ENCODE measurements at places on chromosomes 2 and 18.

- no peak for DNase-seq
Observed at GRCh38 chr2:230589497-230590015, 123.1 kb upstream of the CAB39 start.

DNA sequence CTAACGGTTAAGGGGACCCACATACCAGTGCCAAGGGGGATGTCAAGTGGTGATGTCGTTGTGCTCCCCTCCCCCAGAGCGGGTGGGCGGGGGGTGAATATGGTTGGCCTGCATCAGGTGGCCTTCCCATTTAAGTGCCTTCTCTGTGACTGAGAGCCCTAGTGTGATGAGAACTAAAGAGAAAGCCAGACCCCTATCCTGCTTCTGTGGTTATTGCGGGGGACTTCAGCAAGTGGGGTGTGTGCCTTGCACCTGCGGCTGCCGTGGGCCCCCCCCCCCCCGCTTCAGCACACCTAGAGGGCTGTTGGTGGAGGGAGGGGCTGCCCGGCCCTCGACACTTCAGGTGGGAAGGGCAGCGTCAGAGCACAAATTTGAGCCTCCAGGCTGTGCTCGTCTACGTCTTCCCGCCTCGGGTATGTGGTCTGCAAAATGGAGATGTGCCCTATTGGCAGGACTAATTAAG, 6.1 kb downstream of the CTDSP1 start:
- DNase-seq, result no peak

DNA sequence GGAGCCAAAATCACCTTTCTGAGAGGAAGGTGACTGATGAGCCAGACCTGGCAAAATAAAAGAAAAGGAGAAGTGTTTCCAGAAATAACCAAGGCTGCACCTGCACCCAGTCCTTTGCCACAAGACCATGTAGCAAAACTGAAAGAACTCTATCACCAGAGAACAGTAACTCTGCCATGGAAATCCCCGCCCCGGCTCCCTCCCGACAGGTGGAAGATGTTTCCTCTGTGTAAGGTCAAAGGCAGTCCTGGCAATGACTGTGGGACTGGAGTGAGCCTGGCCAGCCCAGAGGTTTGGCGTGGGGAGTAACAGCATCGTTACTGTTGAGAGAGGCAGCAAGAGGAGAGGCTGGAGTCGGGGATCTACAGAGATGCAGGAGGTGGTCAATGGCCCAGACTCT, 42.3 kb downstream of the SPRED2 start:
- no peak for DNase-seq

DNA sequence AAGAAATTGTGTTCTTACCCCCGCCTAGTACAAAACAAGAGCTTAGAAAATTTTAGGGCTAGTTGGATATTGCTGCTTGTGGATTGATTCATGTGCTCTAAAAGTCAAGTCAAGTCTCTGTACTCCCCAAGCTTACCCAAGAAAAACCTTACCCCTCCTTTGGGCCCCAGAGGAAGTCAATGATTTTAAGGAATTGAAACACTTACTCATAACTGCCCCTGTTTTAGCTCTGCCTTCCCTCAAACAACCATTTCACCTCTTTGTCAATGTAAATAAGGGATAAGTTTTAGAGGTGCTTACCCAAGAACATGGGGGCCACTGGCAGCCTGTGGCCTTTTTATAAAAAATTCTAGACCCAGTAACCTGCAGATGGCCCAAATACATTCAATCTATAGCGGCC, 136.6 kb upstream of the RMP24 start:
- DNase-seq, result no peak

DNA sequence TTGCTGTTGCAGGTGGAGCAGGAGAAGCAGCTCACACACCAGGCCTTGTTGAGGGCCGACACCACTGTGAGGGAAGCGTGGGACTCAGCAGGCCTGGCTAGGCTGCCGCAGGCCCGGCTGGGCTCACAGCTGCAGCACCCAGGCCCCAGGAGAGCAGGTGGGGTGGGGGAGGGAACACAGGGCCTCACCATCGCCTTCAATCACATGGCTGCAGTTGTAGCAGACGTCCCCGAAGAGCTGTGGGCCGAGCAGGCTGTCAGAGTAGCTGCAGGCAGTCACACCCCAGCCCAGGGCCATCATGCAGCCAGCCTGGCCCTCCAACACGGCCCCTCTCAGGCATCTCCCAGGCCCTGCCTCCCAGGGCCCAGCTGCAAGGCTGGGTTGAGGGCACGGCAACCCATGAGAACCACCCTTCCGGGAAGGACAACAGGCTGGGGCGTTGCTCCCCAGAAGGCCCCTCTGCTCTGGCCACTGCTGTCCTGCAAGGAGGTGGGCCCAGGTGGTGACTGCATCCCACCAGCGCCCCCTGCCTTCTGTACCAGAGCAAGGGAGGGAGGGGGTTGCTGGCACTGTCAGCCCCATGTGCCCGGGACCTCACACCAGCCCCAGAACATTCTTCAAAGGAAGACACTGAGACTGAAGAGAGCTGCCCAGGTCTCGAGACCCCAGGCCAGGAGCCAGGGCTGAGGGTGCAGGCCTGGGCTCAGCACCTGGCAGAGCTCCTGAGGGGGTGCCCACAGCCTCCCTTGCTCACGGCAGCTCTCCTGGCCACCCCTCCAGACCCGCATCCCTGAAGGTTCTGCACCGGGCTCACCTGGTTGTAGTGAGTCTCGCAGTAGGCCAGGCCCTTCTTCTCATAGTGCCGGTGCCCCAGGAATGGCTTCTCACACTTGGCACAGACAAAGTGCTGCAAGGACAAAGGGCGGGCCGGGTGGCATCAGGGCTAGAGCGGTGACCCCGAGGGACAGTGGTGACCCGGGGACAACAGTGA, 5.6 kb upstream of the GPR17 start:
- no peak for DNase-seq

DNA sequence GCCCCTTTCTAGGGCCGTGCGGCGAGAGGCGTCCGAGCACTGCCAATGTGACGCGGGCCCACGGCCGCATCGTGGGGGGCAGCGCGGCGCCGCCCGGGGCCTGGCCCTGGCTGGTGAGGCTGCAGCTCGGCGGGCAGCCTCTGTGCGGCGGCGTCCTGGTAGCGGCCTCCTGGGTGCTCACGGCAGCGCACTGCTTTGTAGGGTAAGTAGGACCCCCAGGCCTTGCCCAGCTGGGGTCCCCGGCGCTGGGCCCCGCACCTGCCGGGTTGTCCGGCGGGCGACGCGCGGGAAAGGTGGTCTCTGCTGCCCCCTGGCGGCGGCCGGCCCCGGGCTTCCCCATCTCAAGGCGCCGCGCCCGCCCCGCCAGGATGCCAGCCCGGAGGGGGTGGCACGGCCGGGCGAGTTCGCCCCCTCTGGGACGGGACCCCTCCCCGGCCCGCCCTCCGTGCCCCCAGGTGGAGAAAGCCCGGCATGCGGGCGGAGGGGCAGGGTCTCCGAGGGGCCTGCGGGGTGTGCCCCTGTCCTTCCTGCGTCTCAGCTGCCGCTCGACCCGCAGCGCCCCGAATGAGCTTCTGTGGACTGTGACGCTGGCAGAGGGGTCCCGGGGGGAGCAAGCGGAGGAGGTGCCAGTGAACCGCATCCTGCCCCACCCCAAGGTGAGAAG, 1.9 kb downstream of the PRSS56 start:
- DNase-seq, result peak; percentile 83

- no peak for DNase-seq
Observed at GRCh38 chr18:49608366-49609255, 46.8 kb downstream of the LIPG start.

- no peak for DNase-seq
Observed at GRCh38 chr2:240713071-240713927, 21.6 kb downstream of the AQP12A start.

DNA sequence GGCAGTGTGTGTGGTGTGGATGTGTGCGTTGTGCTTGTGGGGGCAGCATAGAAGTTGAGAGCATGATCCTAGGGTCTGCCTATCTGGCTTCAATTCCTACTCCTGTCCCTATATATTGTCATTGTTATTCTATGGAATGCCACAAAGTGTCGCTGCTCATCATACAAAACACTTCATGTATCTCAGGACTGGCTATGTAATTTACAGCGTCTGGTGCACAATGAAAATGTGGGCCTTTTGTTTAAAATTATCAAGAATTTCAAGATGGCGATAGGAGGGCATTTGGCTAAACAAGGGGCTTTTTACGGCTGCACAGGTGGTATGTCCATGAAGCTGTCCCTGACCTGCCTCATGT, 3.4 kb downstream of the SERPINB2 start:
- DNase-seq, result peak; percentile 27

DNA sequence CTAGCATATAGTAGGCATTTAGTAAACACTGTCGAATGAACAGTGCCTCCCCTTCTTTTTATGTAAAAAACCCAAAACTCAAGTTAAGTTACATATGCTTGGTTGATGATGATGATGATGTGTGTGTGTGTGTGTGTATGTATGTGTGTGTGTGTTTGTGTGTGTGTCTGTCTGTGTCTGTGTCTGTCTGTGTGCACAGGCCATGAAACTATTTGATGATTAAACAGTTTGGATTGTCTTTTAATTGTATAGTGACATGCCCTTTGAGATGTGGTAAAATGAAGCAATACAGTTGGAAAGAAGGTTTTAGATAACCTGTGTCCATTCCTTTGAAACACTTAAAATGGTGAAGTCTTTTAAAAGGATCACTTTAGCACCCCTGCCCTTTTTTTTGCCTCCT, 105.6 kb downstream of the MAP4K4 start:
- DNase-seq, result no peak

GRCh38 chr2:48009256-48009655, 103.0 kb upstream of the FBXO11 start:
- no peak for DNase-seq

- no peak for DNase-seq
Observed at GRCh38 chr2:71332435-71332796, 834 bp downstream of the ZNF638 start.

DNA sequence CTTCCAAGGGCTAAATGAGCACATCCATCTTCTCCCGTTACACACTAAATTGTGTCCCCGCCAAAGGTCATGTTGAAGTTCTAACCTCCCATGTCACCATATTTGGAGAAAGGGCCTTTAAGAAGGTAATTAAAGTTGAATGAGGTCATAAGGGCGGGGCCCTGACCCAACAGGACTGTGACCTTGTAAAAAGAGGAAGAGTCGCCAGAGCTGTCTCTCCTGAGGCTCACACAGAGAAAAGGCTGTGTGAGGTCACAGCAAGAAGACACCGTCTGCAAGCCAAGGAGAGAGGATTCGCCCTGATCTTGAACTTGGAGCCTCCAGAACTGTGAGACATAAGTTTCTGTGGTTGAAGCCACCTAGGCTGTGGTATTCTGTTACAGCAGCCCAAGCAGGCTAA, 24.1 kb downstream of the TRABD2A start:
- no peak for DNase-seq

DNA sequence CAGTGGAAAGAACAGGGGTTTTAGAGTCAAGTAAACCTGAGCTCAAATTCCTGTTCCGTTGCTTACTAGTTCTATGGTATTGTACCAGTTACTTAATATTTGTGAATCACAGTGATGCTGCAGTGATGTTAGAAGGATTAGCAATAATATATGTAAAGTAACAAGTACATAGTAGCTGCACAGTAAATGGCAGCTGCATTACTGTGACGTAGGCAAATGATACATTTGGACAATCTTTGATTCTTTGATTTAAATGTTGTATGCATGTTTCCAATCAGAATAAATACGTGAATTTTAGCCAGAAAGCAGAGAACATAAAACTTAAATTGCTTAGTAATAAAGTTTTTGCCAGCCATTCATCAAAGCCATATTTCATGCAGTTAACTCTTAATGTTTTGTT, 243.0 kb downstream of the ERBB4 start:
- no peak for DNase-seq

GRCh38 chr2:188380280-188380679, 88.6 kb downstream of the GULP1 start:
- no peak for DNase-seq

GRCh38 chr2:120935339-120936313, 200.0 kb downstream of the GLI2 start:
- peak; percentile 26 for DNase-seq

GRCh38 chr2:86393521-86394491, 47.4 kb upstream of the KDM3A start:
- DNase-seq, result no peak

- DNase-seq, result no peak
Observed at GRCh38 chr18:58263055-58263957, 219.3 kb downstream of the NEDD4L start.

- no peak for DNase-seq
Observed at GRCh38 chr2:168293766-168294165, 46.4 kb upstream of the STK39 start.

- DNase-seq, result no peak
Observed at GRCh38 chr2:97714950-97715652, 1.7 kb downstream of the ZAP70 start.

DNA sequence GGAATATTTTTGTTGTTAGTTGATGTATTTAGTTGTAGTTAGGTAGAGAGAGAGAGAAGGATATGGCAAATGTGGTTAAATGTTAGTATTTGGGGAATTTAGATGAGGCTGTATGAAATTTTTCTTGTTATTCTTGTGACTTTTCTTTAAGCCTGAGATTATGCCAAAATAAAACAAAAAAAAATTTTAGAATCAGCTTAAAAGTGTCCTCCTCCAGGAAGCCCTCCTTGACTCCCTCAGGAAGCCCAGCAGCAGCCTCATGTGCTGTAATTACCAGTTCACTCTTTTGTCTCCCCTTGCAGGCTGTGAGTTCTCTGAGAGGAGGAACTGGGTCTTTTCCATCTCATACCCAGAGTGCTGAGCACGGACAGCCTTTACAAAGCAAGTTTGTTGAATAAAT, 243.5 kb downstream of the TFCP2L1 start:
- DNase-seq, result no peak

GRCh38 chr2:69083235-69083748, 70.3 kb downstream of the ANTXR1 start:
- peak; percentile 46 for DNase-seq

All from AG08395 (cell line).